ENCODE measurements at places on chromosomes 5 and 9. TPM values are rescaled to one million over a fixed set of nuclear protein-coding genes. Genes with fewer than 3 reads are reported as not detected.
A peak's percentile ranks its signal among the peaks of the same experiment; 100 is the strongest.

The MGAT4B gene
- 159 TPM for total RNA-seq

The ARHGEF37 gene
- total RNA-seq = not detected

The C9orf43 gene
- total RNA-seq = 0.98 TPM

The TMEM252 gene
- total RNA-seq = not detected

The PALM2AKAP2 gene
- total RNA-seq = not detected

The C9orf153 gene
- 0.44 TPM for total RNA-seq

The WWC1 gene
- total RNA-seq = 0.83 TPM

The HRH2 gene
- total RNA-seq = 2.9 TPM

The ZNF483 gene
- 14.9 TPM for total RNA-seq

The SMC5 gene
- 33.1 TPM for total RNA-seq

The SERF1B gene
- total RNA-seq = 23.5 TPM

The RORB gene
- total RNA-seq = 0.03 TPM

The NR4A3 gene
- 45.0 TPM for total RNA-seq

The FAM193B gene
- total RNA-seq = 233 TPM

The PCDHGC5 gene
- not detected for total RNA-seq

The UGCG gene
- 41.6 TPM for total RNA-seq

The SLC34A1 gene
- total RNA-seq = 0.13 TPM

DNA sequence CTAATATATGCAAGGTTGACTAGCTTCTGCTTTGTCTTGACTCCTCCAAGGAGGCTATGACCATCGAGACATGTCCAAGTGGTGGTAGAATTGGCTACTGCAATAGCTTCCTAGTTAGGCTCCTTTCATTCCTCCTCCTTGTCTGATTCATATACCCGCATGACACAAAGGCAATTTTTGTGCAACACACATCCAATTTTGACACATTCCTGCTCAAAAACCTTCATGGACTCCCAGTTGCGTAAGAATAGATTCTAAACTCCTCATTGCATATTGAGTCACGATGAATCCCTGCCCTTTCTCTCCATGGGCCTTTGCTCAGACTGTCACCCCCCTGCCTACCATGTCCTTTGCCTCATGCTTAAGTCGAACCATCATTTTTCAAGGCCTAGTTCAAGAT lies 344.5 kb downstream of the ACTL7B start:
- no peak for DNase-seq

GRCh38 chr9:78149702-78150291 lies 86.1 kb upstream of the CEP78 start:
- DNase-seq = no peak

DNA sequence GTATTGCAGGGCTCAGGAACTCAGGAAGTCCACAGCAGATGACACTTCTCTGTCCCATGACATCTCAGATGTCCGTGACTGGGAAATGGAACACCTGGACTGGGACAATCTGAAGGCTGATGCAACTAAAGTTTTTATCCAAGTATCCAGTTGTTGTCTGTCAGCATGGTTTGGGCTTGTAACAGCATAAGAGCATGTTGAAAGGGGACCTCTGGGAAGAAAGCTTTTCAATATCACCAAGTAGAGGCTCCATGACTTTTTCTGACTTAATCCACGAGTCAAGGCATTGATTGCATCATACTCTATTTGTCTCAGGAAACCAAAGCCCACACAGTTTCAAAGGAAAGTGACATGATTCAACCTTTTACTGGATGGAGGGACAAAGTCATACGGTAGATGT lies 807.7 kb downstream of the MTRR start:
- no peak for DNase-seq

DNA sequence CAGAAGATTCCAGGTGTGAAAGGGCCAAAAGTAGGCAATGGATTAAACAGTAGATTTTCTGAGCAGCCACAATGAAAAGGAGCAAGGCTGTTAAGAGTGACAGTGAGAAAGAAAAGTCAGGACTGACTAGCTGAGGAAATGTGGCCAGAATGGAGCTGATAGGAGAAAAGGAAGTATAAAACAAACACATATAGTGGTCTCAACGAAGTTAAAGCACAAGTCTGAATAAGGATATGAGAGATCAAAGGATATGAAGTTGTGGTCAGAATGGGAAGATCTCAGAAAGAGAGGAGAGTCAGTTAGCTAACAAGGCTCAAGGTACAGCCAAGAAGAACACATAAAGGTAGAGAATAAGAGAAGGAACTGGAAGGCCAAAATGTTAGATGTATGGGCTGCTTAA lies 39.9 kb downstream of the FNIP1 start:
- no peak for DNase-seq

DNA sequence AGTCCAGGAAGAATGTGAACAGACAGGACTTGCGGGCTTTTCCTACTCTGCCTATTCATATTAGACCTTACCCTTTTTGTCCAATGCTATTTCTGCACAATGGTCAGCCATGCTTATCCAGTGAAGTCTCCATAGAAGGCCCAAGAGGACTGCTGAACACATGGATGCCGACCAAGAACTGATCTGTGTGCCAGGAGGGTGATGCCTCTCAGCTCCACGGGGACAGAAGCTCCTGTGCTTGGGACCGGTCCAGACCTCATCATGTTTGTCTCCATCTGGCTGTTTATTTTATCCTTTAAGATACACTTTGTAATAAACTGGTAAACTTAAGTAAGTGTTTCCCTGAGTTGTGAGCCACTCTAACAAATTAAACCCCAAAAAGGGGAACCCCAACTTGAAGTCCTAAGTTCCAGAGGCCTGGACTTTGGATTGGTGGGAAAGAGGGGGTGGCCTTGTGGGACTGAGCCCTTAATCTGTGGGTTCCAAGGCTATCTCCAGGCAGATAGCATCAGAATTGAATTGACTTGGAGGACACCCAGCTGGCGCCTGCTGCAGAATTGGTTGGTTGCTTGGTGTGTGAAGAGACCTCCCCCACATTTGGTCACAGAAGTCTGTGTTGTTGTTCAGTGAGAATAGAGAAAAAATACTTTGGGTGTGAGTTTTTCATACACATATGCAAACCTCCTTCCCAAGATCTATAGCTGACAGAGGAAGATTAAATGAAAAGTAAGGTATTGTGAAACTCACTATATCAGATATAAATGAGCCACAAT lies 57.9 kb upstream of the ANKH start:
- DNase-seq = no peak

DNA sequence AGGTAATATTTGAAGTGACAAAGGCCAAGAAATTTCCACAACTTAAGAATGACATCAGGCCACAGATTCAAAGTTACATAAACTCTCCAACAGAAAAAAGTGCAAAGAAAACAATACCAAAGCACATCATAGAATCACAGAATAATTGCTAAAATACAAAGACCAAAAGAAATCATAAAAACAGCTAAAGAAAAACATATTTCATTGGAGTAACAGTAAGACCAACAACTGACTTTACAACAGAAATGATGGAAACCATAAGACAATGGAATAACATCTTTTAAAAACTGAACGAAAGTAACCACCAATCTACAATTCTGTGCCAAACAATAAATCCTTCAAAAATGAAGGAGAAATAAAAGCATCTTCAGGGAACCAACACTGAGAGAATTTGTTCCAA lies 38.3 kb downstream of the ZDHHC21 start:
- DNase-seq = no peak

GRCh38 chr5:38497946-38498345 lies 58.5 kb downstream of the LIFR start:
- no peak for DNase-seq

GRCh38 chr5:177297922-177298321 lies 5.6 kb downstream of the RAB24 start:
- DNase-seq = no peak

DNA sequence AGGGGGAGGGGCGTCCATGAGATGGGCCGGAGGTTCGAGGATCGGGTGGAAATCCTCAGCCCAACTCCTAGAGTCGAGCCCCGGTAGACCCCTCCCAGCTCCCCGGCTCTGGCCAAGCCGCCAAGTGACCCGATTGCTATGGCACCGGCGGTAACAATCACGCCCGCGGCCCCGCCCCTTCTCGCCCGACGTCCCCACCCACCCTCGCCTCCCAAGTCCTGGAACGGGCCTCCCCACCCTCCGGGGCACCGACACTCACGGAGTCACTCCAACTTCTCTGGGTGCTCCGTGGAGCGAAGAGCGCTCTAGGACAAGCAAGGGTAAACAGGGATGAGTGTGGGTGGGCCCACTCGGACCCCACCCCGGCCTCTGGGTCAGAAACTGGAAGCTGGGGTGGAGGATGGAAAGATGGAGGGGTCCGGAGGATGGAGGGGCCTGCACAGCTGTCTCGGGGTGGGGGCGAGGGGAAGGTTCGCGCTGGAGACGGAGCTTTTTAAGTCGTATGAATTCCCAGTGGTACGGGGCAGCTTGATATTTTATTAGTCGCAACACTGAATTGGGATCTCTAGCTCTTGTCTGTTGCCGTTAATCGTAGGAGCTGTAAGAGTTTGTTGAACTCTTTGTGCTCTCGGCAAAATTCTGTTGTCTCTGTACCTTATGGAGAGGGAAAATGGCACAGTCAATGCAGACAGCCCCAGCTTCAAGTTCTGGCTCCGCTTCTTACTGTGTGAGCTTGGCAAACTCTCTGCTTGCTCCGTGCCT lies at the start of gene SPACA9:
Gene SPACA9 (plus strand): TSS at position 204 of the 762 bp plus-strand sequence. CDS start 5,050 bp downstream, outside the sequence.
- DNase-seq = no peak

DNA sequence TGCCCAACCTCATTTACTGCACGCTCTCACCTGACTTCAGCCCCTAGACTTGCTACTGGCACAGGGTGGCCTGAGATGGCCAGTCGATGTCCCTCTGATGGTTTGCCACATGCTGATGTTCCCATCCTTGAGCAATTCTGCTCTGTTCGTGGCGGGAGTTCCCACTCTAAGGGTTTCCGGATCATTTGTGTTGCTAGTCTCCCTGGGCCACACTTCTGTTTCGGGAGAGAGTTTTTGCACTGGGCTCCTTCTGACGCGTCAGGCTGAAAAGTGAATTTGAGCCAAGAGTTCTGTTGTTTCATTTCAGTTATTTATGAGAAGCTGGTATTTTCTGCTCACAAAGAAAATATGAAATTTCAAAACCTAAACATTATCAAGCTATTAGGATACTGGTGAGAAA lies 597.7 kb downstream of the BNC2 start:
- no peak for DNase-seq

- DNase-seq = no peak
These were observed 129.5 kb downstream of the NPR3 start for GRCh38 chr5:32840606-32841005.

GRCh38 chr5:151954255-151954654 lies 29.6 kb upstream of the GLRA1 start:
- no peak for DNase-seq

- no peak for DNase-seq
These were observed 5.1 kb upstream of the AHRR start for GRCh38 chr5:316210-317085.

DNA sequence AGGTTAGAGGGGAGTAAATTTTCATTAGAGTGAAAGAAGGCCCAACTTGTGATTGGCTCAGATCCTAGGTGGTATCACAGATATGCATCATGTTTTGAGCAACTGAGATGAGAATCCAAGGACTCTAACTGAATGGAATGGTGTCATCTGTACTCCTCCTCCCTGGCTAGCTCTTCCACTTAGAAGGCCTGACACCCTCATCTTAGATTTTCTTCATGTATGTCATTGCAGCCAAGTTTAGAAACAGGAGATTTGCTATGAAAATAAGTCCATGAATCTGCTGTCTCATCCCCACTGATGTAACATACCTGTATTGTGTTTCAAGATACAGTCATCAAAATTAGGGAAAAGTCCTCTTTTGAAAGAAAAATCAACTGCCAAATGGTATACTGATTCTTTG lies 54.4 kb downstream of the ITGA1 start:
- no peak for DNase-seq

GRCh38 chr5:98927989-98928872 lies 576 bp downstream of the CHD1 start:
- peak; percentile 16 for DNase-seq

DNA sequence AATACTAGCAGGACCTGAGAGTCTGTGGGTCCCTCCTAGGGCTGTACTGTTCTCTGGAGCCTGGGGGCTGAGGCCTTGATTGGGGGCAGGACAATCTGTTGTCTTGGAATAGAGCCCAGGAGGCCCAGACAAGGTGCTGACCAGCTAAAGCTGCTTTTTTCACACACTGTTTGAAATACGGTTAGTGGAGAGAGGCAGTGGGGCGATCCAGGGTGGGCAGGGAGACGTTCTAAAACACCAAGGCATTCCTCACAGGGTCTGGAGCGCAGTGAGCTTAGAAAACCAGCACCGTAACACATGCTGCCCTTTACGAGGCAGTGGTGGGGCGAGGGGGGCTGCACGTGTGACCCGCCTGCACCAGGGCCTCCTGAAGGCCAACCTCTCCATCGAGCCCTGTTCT lies 55.1 kb downstream of the EHMT1 start:
- DNase-seq = no peak

DNA sequence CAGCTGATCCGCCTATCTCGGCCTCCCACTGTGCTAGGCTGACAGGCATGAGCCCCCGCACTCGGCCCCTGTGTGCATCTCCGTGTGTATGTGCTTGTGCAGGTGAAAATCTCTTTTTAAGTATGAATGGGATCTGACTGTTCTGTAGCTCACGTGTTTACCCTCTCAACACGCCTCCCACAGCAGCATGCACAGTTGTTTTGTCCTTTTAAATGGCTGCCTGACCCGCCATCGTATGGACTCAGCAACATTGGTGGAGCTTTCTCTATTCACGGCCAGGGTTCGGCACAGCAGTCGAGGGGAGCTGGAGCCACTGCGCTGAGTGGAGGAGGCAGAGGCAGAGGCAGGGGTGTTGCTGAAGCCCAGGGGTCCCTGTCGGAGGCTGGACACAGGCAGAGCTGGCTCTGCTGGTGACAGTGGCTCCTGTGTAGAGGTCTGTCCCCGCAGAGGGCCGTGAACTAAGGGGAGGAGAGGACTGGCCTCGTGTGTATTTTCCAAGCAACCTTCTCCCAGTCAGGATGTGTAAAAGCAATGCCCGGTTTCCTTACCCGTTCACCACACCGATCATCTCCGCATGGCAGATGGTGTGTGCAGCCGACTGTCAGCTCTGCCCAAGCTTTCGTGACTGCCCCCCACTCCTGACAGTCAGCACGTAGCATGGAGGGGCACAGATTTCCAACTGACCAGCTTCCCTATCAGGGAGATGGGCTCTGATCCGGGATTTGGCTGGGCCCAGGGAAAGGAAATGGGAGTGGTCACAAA lies 37.3 kb downstream of the MRPL36 start:
- no peak for DNase-seq

- peak; percentile 93 for DNase-seq
These were observed 33.7 kb downstream of the USP20 start for GRCh38 chr9:129868872-129869486.

DNA sequence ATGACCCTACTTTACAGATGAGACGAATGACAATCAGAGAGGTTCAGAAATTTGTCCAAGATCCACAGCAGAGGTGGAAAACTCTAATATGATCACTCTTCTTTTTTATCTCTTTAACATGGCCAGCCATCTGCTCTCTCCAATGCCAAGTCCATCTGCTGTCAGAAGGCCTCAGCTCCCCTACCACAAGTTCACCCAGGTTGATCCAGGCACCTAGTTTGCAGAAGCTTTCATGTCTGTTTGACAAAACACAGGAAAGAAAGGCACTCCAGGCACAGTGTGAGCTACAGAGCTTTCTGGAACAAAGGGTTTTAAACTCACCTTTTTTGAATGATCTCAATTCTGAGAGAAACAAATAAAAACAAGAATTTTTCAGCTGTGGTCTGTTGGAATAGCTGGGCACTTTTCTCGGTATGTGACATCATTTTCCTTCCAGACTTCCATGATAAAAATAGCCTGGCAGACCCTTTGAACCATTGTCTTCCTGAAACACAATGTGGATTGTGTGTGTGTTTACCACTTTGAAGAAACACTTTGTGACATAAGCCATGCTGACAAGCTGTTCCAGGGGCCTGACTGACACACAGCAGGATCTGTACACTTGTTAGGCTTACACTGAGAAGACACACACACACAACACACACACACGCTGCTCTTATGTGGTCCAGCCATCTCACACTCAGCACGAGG lies 214.3 kb downstream of the AGTPBP1 start:
- DNase-seq = no peak
